ENCODE measurements at places on chromosomes 1 and 21.

DNA sequence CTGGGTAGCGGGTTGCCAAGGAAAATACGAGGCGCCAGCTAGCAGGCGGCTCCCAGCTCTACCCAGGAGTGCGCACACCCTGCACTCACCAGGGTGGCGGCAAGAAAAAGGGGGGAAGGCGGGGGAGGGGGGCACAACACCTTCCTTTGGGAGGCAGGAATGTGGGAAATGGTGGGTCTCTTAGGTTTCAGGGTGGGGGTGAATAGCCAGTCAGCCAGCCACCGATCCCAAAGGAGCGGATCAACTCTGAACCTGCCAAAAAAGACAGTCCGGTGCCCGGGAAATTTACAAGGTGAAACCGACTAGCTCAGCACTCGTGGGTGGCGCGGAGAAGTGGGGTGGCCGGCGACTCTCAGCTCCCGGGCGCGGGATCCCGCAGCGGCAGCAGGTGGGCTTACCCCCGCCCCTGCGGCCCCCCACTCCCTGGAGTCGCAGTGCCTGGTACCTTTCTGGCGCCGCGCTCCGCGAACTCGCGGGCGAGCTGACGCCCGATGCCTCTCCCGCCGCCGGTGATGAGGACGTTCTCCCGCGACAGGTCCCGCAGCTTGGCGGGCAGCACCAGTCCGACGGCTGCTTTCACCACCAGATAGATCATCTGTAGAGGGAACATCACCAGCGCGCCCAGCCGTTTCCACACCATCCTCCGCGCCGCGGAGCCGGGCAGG lies 1.2 kb downstream of the DHRS3 start:
- DNase-seq: no peak

DNA sequence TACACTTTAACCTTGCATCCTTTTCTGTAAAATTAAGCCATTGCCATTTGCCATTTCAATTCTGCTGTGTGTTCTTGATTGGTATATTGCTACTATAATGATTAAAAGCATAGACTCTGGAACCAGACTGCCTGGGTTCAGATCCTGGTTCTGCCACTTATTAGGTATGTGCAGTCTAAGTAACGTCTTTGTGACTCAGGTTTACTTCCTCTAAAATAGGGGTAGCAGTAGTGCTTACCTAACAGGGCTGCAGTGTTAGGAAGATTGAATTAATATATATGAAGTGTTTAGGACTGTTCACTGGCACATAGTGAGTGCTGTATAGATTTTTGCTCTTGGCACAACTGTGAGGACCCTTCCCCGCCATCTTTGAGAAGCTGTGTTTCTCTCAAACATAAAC lies 4.4 kb downstream of the CDC42 start:
- no peak for DNase-seq

DNA sequence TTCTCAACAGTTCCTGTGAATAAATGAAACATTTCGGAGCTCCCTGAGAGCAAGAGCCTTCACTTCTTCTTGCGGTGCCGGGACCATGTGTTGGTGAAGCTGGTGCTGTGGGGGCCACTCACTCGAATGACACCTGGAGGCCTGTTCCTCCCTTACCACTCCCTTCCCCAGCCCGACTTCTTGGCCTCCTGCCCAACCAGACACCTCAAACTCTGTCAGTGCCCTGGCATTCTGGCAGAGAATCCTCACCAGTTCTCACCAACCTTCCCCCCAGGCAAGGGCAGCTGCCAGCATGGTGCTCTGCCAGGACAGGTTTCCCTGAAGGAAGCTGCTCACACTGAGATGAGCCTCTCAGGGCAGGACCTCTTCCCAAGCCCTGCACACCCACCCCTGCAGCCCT lies 68.3 kb downstream of the MPZL1 start:
- no peak for DNase-seq

- no peak for DNase-seq
These were observed 16.9 kb upstream of the COL6A1 start for GRCh38 chr21:45964649-45965048.

- peak; percentile 52 for DNase-seq
These were observed 14.0 kb downstream of the RHBG start for GRCh38 chr1:156383023-156383422.
